ENCODE measurements at places on chromosomes 12 and 14.

DNA sequence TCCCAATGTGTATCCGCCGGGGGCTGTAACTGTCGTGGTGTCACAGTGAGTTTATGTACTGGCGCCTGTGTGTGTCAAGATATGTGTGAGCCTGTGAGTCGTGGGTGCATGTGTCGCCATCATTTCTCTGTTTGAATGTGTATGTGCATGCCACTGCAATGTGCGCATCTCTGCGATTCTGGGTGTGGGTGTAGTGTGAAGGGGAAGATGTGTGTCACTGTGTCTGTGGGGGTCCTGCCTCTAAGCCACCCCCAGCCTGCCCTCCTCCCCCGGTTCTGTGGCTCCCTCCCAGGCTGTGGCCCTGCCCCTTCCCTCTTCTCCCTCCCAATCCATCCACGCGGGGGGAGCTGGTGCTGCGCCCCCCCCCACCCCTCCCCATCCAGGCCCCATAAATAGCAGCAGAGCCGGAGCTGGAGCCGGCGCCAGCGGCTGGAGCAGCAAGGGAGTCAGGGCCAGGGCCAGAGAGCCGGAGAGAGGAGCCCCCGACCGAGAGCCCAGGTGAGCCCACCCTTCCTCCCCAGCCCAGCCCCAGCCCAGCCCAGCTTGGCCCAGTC is at the start of gene CPNE6:
Gene CPNE6 (plus strand): TSS at position 419 of the 554 bp plus-strand sequence. CDS start 1,375 bp downstream, outside the sequence.
- no peak for DNase-seq

GRCh38 chr12:67541625-67541991 is 106.9 kb upstream of the DYRK2 start:
- no peak for DNase-seq

DNA sequence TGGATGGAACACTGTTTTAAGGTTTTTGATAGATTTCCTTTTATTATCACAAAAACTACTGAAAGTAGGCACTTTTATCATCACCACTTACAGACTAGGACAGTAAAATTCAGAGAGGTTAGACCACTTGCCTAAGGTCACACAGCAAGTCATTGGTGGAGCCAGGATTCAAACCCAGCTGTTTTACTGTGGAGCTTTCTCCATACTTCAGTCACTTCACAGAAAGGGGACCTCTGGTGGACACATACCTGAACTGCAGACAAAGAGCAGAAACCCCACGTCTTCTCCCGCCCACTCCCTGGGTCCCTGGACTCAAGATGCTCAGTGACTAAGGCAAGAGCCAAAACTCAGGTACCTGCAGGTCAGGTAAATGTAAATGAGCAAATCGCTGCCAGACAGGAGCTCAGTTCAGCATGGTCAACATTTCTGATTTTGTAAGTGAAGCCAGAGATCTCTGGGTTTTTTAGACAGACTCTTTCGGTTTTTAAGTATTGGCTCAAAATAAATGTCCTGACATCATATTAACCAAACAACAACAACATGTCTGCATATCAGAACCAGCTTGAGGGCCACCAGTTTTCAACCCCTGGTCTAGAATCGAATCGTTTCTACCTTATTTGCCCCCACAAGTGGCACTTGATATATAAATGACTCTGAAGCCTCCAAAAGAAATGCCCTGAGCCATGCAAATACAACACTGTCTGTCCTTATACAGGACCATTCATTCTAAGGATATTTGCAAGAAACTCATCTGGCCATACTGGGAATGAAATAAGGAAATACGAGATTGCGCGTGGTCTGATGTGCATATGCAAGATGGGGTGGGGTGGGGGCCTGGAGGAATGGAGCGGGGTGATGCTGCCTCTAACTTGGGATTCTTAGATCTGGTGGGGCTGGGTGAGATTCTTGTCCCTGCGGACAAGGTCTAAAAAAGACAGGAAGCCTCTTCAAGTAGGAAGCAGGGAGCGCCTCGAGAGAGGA is 110.9 kb downstream of the KSR2 start:
- no peak for DNase-seq

DNA sequence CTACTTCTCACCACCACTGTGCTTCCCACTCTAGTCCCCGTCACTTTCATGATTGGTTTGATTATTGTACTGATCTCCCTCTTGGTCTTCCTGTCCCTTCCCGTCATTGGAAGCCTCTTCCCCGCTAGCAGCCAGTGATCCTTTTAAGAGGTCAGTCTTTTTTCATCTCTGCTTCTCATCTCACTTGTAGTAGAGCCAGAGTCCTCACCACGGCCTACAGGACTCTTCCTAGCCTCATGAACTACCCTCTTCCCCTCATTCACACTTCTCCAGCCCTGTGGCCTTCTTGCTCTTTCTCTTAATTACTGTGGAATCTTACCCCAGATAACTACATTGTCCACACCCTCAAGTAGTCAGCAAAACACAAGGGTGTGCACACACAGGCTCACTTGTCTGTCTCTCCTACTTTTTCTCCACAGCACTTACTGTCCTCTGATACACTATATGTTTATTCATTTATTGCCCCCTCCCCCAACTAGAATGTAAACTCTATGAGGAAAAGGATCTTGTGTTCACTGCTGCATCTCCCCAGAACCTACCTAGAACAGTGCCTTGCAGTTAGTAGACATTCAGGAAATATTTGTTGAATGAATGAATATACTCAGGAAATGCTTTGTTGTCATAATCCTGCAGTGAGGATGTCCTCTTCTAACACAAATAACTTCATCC is 66.3 kb downstream of the CKB start:
- no peak for DNase-seq

DNA sequence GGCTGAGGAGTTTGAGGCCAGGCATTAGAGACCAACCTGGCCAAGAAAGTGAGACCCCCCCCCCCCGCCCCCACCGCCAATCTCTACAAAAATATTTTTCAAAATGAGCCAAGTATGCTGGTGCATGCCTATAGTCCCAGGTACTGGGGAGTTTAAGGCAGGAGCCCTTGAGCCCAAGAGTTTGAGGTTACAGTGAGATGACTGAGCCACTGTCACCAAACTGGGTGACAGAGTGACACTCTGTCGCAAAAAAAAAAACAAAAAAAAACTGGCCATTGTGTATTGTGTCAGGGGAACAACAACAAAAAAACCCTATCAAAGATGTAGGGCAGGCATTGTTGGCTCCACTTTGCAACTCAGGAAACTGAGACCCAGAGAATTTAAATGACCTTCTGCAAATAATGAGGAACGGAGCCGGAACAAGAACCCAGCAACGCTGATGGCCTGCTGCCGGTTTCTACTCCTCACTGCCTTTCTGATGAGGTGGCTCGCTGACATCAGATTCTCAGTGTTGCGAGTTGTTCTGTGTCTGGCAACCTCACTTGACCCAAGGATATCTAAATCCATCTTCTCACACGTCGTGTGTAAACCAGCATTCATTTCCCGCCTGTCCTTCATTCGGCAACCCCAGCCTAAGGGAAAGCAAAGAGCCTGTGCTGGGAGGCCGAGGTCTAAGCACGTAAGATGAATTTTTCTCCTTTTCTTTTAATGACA is 195.2 kb upstream of the CRY1 start:
- DNase-seq = no peak

- no peak for DNase-seq
Measured at GRCh38 chr14:57960946-57961785, 95.3 kb upstream of the SLC35F4 start.

DNA sequence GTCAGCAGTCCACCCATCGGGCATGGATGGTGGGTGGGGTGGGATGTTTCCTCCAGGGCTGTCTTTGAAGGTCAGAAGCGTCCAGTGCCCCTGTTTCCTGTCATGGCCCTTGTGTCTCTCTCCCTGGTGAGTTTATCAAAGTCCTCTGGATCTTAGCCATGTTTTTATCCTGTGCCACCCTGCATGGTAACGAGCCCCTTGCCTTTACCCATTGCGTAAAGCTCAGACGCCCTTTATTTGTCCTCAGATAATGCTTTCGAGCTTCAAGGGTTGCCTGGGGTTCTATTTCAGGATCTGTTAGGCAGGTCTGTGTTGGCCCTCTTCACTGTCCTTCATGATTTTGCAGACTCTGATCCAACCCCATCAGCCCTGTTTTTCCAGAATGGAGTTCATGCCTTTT is 172.9 kb downstream of the TSPAN9 start:
- peak; percentile 63 for DNase-seq

DNA sequence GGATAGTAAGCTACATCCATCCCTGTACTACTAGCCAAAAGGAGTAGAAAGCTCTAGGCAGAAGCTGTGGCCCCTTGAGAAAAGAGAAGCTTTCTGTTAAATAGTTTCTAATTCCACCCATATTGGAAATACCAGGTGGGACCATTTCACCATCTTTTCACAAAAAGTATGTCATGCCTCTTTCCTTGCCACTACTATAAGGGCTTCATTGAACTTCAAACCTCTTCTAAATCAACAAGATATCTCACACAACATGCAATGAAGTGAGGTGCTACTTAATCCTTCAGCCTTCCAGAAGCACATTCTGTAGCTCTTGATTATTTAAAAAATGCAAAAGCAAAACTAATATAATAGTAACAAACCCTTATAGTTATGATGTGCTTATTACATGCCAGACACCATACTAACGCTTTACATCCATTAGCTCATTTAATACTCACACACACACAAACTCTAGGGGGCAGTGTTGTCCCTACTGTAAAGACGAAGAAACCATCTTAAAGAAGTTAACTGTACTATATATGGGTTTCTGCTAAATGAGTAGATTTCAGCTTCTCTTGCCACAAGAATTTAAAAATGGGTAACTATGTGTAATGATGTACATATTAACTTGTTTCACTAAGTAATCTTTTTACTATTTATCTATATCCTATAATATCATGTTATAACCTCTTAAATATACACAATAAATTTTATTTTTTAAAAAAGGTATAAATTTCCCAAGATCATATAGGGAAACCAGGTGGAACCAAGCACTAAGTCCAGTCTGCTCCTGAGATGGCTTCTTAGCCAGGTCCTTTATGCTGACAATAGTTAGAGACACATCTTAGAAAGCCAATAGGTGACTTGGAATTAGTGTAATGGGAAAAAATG is 124.4 kb downstream of the RPS29 start:
- DNase-seq = no peak

GRCh38 chr12:132227118-132227517 is 82.9 kb downstream of the NOC4L start:
- DNase-seq = no peak

All from heart left ventricle (tissue), 16 donors.